Retina (tissue), 1 donor: ENCODE measurements at places on chromosomes 11 and 22.

GRCh38 chr11:61507012-61507768 lies 1.4 kb upstream of the LRRC10B start:
- no peak for DNase-seq

- no peak for DNase-seq
These were observed 419.2 kb upstream of the SYN3 start for GRCh38 chr22:33477120-33478111.

DNA sequence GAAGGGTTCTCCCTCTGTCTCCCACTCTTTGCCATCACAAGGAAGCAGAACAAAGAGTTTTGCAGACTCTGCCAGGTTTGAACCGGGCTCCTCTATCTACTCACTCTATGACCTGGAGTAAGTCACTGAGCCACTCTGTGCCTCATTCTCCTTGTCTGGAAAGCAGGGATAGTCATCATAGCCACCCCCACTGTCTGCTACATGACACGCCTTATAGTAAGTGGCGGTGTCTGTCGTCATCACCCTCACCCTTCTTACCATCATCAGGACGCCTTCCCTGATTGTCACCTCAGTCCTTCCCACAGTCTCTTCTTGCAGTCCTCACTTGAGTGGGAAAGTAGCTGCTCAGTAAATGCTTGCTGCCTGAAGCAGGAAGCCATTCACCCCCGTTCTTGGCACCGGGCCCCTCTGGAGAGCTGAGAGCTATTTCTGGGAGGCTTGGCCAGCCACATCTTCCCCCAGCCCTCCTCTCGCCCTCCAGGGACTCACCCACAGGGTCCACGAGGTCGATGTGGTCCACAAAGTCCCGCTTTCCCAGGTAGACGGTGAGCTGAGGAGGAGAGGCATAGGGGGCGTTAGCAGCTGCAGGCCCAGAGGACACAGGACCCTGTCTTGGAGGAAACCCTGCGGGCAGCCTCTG lies 46.4 kb downstream of the TPBGL start:
- DNase-seq = no peak

DNA sequence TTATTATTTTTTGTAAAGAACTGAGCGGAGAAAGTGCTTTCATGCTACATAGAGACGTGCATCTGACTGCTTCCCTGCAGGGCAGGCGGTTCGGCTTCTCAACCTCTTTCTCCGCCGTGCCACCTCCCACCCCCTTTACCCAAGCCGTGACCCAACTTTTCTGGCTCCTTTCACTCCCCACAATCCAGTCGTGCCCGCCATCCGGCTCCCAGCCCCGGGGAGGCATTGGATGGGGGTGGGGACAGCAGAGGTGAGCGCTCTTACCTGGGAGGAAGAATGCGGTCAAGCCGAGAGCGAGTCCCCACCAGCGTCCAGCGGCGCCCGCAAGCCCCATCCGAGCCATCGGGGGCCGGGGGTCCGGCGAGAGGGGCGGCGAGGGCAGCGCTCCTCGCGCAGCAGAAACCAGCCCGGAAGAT lies 781 bp downstream of the NECTIN1 start:
- peak; percentile 73 for DNase-seq

- DNase-seq = no peak
These were observed 15.1 kb upstream of the SPON1 start for GRCh38 chr11:13947379-13947778.

GRCh38 chr22:49545606-49546005 lies 282.1 kb downstream of the BRD1 start:
- no peak for DNase-seq

GRCh38 chr11:95989076-95989605 lies 65.2 kb upstream of the MTMR2 start:
- no peak for DNase-seq

DNA sequence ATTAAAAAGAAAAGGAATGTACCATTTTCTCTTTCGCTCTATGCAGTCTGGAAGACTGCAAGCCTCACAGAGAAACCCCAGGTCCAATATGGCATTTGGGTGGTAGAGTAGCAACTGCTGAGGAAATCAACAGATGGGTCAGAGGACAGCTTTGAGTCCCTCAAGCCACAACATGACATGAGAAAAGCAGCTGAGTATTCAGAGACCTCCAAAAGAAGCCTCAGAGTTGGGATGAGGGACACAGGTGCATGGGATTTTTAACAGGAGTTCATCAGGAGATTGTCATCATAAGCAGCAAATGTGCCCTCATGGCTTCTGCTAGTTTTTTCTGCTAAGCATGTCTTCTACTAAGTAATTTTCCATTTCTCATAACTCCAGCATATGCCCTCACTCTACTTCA lies 111.6 kb downstream of the BLID start:
- DNase-seq = no peak

DNA sequence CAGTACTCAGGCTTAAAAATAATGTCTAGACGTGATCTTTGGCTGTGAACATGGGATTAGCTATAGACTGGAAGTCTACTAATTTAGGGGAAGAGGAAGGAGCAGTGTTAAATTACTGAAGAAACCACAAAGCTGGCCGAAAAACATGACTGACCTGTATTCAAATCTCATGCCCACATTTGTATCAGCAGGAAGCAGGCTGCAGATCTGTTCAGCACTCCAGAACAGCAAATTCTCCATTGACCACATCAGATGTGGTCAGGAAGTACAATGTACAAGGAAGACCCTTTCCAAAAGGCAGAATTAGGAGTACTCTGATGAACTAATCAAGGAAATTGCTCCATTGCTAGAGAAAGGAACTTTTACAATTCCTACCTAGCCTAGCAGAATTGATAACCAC lies 31.7 kb downstream of the DCDC1 start:
- DNase-seq = no peak

DNA sequence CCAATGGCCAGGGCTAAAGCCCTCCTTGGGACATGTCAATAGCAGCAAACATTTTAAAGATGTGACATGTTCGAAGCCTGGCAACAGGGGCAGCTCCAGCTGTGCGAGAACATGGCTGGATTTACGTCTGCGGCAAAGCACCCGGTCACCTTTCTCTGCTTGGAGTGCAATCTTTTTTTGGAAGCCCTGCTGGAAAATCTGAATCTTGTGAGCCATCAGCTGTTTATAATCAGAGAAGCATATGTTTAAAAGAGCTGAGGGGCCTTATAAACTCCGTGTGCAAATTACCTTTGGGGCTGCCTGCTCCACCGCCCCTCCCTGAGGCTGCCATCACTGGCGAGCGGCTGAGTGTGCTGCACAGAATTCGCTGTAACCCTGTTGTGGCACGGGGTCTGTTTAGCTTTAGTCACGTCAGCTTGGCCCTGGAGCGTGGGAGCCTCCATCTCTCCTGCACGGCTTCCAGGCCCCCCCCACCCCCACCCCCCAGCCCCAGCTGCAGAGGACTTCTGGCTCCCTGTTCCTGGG lies 9.0 kb upstream of the KCNQ1OT1 start:
- no peak for DNase-seq

DNA sequence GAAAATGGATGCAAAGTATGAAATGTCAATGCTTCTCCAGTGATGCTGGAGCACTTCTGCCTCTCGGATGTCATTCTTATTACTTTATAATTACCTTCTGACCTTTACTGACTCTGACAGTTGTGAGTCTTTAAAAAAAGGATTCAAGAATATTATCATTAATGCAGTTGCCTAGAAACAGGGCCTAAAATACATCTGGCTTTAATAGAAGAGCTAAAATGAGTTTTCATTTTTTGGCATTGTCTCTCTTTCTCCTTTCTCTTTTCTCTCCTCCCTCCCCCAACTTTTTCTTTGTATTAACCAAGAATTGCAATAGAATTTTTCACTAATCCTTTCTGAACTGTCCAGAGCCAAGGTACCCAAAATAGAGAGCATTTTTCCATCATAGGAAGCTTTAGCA lies 45.9 kb downstream of the FDX1 start:
- DNase-seq = no peak

- DNase-seq = no peak
These were observed 1.9 kb downstream of the PKP3 start for GRCh38 chr11:395866-396265.

DNA sequence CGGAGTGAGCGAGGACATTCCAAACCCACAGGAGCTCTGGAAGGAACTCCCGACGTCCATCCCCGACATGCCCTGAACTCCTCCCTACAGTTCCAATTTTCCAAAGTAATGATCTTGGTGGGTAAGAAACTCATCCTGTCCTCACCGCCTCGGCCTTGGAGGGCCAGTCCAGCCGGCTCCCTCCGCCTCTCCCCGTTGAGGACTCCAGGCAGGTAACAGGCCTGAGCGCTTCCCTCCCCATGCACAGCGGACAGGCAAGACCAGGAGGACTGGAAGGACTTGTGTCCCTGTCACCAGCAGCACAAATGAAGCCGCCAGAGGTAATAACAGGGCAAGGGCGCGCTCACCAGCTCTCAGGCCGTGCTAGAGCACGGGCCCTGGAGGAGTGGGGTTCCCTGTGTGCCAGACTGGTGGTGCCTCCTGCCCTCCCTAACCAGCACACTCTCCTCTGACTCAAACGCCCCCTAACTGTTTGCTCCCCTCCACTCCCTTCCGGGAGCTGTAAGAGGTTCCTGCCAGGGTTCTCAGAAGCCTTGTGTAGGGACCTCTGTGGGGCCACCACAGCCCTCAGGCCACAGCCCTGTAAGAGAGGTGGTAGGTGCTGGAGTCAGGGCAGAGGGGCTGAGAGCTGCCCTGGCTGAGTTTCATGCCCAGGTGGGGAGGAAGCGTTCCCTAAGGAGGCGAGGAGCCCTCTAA lies 17.1 kb downstream of the OVOL1 start:
- no peak for DNase-seq

DNA sequence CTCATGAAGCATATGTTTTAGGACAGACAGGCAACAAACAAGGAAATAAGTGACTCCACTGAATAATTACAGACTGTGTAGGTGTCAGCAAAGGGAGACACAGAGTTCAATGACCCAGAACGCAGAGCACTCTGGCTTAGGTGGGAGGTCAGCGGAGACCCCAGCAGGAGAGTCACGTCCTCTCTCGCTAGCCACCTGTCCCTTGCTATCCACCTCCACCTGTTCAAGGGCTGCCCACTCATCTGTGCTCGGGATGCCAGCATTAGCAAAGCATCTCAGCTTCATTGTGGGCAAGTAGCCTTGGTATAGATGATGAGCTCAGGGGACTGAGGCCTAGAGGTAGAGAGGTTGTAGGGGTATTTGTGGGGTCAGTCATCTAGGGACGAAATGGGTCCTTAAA lies 21.8 kb upstream of the ATXN10 start:
- no peak for DNase-seq

DNA sequence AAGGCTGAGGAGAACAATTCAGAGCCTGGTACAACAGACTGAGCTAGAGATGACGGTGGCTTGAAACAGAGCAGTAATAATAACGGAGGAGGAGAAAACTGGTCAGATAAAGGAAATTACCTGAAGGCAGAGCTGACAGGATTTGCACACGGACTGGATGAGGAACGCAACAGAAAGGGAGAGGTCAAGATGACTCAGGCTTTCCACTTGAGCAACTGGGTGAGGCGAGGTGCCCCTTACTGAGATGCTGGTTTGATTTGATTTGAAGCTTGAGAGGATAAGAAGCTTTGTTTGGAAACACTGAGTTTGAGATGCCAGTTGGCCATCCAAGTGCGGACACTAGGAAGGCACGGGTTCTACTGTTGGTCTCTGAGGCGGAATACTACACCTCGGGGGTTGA lies 35.4 kb upstream of the NRIP3 start:
- no peak for DNase-seq

- no peak for DNase-seq
These were observed 40.0 kb upstream of the SEPTIN5 start for GRCh38 chr22:19674129-19674928.

DNA sequence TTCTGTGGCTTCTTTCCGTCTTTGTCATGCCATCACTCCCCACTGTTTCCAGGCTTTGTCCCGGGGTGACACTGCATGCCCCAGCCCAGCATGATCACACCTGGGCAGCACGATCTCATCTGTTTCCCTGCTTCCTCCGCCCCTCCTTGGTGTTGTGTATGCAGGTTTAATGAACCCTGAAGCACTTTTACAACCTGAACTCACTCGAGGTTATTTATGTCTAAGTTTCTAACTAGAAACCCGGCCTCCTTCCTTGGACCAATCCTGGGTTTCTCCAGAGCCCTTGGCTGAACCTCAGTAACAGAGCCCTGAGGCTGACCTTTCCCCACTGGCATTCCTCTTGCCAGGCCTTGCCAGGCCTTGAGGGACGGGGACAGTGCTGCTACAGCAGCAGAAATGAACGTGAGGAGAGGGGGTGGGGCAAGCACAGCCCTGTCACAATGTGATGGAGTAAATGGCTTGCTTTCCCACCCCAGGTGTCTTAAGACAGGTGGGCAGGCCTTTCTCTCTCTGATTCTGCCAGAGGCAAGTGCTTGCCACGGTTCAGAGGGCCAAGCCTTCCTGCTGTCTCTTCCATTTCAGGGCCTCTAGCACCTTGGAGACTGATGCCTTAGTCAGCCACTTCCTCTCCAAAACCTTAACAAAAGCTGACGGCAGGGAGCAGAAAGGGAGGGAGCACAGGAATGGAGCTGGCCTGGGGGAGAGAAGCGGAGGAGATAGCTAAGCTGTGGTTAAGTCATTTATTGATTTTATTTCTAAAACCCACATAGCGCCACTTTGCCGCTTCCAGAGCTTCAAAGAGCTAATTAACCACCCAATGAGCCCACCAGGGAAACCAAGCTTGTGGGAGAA lies 3.1 kb upstream of the PYGM start:
- DNase-seq = no peak

DNA sequence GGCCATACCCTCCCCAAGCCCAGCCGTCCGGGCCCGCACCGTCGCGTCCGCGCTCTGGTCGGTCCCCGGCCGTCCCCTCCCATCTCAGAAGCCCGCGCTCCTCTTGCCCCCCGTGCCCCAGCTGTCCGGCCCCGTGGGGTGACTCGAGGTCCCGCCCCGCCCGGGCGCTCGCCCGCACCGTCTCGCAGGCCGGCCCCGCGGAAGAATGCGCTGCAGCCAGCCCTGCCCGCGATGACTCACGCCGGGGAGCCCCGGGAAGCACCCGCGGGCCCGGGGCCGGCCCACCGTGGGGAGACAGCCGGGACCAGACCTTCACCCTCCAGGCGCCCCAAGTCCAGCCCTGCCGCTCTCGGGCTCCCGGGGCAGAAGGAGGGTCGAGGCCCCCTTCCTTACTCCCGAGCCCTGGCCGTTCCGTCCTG lies 320 bp upstream of the PHLDA2 start:
- no peak for DNase-seq

DNA sequence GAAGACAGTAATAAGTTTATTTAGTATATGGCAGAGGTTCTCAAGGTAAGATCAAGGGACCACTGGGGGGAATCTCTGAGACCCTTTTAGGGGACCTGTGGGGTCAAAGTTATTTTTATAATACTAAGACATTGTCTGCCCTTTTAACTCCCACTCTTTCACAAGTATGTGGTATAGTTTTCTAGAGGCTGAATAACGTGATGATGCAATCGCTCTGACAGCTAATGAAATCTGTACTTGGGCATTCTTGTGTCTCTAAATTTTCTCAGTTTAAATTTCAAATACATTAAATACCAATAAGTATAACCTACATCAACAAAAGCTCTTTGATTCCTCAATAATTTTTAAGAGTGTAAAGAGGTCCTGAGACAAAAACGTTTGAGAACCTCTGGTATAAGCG lies 147.9 kb downstream of the ATG16L2 start:
- no peak for DNase-seq

- DNase-seq = peak; percentile 90
These were observed 935 bp downstream of the QSER1 start for GRCh38 chr11:32893343-32894148.
